ENCODE measurements at places on chromosomes 3 and 15. TPM values are rescaled to one million over a fixed set of nuclear protein-coding genes. Genes with fewer than 3 reads are reported as not detected.

GJD2 gene
- 2.3 TPM for total RNA-seq

DNA sequence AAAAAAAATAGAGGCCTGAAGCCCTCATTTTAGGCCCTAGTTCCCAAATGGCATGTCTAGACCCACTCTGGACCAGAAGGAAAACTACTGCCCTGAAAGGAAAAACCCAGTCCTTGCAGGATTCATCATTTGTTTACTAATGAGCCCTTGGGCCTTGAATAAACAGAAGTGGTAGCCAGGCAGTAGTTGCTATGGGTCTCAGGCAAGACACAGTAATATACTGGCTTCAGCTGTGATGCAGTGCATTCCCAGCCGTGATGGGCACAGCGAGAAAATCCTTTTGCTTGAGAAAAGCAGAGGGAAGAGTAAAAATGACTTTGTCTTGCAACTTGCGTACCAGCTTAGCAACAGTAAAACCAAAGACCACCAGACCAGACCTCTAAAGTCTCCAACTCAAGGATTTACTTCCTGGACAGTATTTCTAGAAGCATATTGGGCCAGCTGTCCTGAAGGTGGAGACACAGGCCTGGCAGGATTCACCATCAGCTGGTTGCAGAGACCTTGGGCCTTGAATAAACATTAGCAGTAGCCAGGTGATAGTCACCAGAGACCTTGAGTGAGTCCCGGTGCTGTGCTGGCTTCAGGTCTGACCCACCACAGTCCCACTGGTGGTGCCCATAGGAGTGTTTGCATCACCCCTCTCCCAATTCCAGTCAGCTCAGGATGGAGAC is 208.3 kb upstream of the SLITRK3 start:
- no peaks in the 10 kb centered on the region for H3K27me3 ChIP-seq
- no peaks in the 10 kb centered on the region for H3K4me1 ChIP-seq

PGBD4 gene
- 4.6 TPM for total RNA-seq

DNA sequence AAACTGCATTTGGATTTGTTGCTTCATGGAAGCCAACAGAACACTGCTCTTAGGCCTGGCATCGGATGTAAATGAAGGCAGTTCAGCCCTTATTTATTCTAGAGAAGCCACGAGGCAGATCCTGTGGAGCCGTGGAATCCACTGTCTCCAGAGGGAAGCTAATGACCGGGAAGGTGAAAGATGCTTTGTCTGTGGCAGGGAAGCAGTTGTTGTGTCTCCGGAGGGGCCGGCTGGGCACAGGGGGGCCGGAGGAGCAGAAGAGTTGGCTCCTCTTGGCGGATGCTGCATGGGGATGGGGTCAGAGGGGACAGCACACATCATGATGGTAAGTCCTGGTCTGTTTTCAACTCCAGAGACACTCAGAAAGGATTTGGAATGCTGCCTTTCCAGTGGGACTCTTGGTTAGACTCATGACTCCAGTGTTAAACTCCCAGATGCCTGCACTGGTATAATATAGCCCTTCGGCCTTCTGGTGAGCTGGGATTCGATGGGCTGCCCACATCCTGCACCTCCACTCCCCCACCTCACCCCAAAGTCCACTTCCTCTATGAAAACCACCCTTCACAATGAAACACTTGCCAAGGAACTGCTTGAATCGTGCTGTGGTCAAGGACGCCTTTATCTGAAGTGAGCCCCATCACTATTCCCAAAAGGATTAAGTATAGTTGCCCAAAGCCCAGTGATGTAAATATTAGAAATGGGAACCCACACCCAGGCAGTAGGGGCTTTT is 33.6 kb downstream of the TPM1 start:
- peaks cover 2% of the 10 kb centered on the region for H3K36me3 ChIP-seq
- peaks cover 16% of the 10 kb centered on the region for H3K4me1 ChIP-seq
- no peak overlapping the region for H3K4me3 ChIP-seq
- H3K27me3 ChIP-seq = no peaks in the 10 kb centered on the region
- DNase-seq = no peak

DNA sequence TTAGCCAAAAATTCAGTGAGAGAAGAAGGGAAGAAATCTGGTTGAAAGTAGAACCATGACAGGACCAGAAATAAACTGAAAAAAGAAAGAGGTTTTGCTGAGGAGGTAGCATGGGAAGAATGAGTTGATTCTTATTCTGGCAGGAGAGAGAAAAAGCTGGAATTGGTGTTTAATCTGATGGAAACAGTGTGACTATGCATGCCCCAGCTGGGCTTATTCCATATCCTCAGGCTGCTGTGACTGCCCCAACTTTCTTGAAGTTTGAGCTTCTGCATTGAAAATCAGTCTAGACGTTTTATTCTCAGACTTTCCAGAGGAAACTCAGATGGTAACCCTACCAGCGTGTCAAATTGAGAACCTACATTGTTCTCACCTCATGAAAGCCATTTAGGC is 352.5 kb upstream of the DCBLD2 start:
- H3K27ac ChIP-seq = no peak overlapping the region
- DNase-seq = no peak
- no peaks in the 10 kb centered on the region for H3K36me3 ChIP-seq

GOLGA8B gene
- 709 TPM for total RNA-seq

DNA sequence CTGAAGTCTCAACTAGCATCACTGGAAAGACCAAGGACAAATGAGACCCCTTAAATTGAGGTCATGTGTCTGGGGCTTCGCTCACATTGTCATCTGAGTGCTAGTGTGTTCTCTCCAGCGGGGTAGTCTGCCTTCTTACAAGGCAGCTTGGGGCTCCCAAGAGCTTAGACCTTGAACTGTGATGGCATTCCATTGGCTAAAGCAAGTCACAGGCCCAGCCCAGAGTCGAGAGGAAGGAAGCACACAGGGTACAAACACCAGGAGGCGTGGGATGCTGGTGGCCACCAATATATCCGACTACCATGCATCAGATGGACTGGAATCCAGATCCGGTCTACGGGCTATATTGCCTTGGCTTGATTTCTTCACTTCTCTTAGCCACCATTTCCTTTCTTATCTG is 31.5 kb upstream of the DYNC1LI1 start:
- H3K4me3 ChIP-seq = no peak overlapping the region
- no peak overlapping the region for H3K27ac ChIP-seq
- no peaks in the 10 kb centered on the region for H3K36me3 ChIP-seq
- DNase-seq = no peak
- H3K4me1 ChIP-seq = peaks cover 22% of the 10 kb centered on the region

PPARG gene
- total RNA-seq = 5.4 TPM

GRCh38 chr3:156252656-156253055 is 132.3 kb downstream of the KCNAB1 start:
- H3K4me1 ChIP-seq = no peaks in the 10 kb centered on the region
- no peaks in the 10 kb centered on the region for H3K36me3 ChIP-seq
- no peak for DNase-seq
- no peak overlapping the region for H3K27ac ChIP-seq
- H3K27me3 ChIP-seq = no peaks in the 10 kb centered on the region
- H3K4me3 ChIP-seq = no peak overlapping the region

- no peak overlapping the region for H3K4me3 ChIP-seq
- no peaks in the 10 kb centered on the region for H3K27me3 ChIP-seq
- no peaks in the 10 kb centered on the region for H3K36me3 ChIP-seq
- no peak overlapping the region for H3K27ac ChIP-seq
- peaks cover 42% of the 10 kb centered on the region for H3K4me1 ChIP-seq
These were observed 6.1 kb upstream of the SLC25A38 start for GRCh38 chr3:39376959-39377634.

DNA sequence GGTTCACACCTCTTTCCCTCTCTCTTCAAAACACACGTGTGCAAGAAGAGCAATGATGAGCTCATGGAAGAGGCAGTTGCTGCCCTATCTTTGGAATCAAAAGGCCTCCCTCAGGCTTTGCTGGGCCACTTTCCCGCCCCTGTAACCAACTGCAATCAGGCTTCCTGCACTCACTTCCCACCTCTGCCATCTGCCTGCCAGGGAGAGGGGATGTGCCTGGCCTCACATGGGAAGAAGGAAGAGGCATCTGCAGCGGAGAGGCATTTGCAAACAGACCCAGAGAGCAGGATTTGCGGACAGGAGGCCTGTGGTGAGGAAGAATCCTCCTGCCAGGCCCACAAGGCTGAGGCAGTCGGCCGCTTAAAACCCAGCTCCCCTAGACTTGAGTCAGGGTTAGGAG is 175.6 kb upstream of the ATP10A start:
- no peaks in the 10 kb centered on the region for H3K4me1 ChIP-seq
- DNase-seq = no peak
- no peaks in the 10 kb centered on the region for H3K27me3 ChIP-seq
- H3K36me3 ChIP-seq = no peaks in the 10 kb centered on the region
- no peak overlapping the region for H3K27ac ChIP-seq
- H3K4me3 ChIP-seq = no peak overlapping the region

DNA sequence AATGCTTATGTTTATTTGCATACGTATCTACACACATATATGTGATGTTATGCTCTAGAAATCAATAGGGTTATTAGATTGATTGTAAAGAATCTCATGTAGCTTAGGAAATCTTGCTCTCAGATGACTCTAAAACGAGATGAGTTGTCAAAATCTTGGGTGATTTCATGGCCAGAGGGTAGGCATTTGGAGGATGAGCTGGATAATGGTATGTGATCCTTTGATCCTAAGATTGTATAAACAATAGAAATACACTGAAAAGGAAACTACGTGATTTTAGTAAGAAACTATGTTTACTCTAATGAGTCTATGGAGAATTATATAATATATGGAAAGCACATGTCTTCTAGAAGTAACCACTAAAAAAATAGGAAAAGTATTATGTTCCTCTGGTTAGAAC is 676.6 kb downstream of the NSUN3 start:
- no peak overlapping the region for H3K4me3 ChIP-seq
- DNase-seq = no peak
- no peaks in the 10 kb centered on the region for H3K4me1 ChIP-seq
- no peaks in the 10 kb centered on the region for H3K36me3 ChIP-seq
- no peak overlapping the region for H3K27ac ChIP-seq

INSYN1 gene
- 3.6 TPM for total RNA-seq

GRCh38 chr3:178434206-178434805 is 101.9 kb upstream of the KCNMB2 start:
- no peak overlapping the region for H3K27ac ChIP-seq
- no peaks in the 10 kb centered on the region for H3K27me3 ChIP-seq
- H3K36me3 ChIP-seq = no peaks in the 10 kb centered on the region
- no peak for DNase-seq

DNA sequence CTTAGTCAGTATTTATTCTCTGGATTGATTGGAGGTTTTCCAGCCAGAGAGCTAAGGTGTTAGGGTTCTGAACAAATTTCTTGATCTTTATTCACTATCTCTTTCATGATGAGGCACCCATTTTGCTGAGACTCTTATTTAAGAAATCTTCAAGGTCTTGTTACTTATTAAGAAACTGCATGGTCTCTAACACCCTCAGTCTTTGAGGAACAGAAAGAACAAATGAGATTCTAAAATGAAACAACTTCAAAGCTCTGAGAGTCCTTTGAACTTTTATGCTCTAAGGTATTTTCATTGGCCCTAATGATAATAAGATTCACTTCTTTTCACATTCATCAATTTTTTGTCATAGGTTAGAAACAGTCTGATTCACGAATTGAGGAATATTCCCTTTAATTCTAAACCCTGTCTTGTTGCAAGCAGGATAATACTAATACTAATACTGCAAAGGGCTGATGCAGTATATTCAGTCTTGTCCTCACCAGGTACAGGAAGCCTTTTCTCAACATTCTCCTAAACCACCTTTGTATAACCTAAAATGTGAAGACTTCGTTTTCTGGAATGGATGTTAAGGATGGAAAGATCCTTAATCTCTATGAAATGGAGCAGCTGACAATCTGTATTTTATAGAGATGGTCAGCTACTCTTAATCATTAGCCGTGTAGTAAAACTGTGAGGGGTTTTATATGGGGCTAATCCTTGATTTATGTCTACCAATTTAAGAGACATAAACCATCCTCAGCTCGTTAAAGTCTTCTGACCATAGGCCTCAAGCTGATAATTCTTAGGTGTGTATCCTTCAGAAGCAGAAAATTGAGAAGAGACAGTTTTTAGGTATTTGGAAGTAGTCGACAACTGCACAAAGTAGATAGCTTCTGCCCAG is 198.3 kb downstream of the OTOL1 start:
- no peaks in the 10 kb centered on the region for H3K36me3 ChIP-seq
- no peaks in the 10 kb centered on the region for H3K4me1 ChIP-seq
- no peaks in the 10 kb centered on the region for H3K27me3 ChIP-seq
- H3K27ac ChIP-seq = no peak overlapping the region
- DNase-seq = no peak
- no peak overlapping the region for H3K4me3 ChIP-seq

- H3K4me1 ChIP-seq = peaks cover 37% of the 10 kb centered on the region
- no peaks in the 10 kb centered on the region for H3K27me3 ChIP-seq
- H3K4me3 ChIP-seq = no peak overlapping the region
- no peak for DNase-seq
- H3K27ac ChIP-seq = peak overlapping the region; percentile 72
These were observed 1.4 kb downstream of the LYSMD2 start for GRCh38 chr15:51736069-51736468.

GOLGA8J gene
- total RNA-seq = not detected

DNA sequence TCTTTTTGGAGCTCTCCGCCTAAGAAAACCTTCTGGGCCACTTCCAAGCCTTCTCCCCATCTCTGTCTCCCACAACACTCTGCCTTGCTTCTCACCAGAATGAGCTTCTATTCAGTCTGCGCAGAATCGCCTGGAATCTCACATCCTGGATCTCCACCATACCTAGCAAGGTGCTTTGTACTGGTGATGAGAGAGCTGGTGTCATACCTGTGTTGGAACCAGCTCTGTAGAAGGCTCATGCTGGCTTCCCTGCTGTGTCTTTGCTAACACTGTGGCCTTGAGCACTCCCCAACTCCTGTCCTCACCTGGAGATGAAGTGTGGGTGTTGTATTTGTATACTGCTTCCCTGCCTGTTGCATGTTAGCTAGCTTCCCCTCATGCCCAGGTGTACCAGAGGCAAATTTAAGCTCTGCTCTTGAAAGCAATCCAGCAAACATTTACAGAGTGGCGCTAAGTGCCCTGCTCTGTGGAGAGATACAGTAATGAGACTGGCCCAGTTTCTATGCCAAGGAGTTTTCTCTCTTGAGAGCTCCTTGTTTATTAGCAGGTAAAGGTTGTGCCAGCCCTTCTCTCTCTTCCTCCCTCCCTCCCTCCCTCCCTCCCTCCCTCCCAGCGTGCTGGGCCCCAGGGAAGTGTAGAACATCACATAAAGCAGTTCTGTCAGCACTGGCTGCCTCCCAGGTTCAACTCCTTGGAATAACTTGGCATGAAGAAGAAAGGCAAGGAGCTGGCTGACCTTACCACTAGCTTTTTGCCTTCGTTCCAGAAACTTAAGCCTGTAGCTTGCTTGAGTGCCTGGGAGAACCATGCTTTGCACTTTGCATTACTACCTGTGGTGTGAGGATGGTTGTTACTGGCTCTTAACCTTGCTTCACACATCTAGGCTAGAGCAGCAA is 54.9 kb downstream of the TRIM71 start:
- H3K27me3 ChIP-seq = no peaks in the 10 kb centered on the region
- no peak overlapping the region for H3K4me3 ChIP-seq
- H3K27ac ChIP-seq = no peak overlapping the region
- no peaks in the 10 kb centered on the region for H3K4me1 ChIP-seq
- no peaks in the 10 kb centered on the region for H3K36me3 ChIP-seq

PLS1 gene
- 21.8 TPM for total RNA-seq

GRCh38 chr3:102169915-102170479 is 264.8 kb upstream of the ZPLD1 start:
- no peaks in the 10 kb centered on the region for H3K36me3 ChIP-seq
- no peak for DNase-seq
- H3K27ac ChIP-seq = no peak overlapping the region
- peaks cover 8% of the 10 kb centered on the region for H3K4me1 ChIP-seq
- H3K27me3 ChIP-seq = no peaks in the 10 kb centered on the region
